ENCODE measurements at places on chromosomes 2 and 18.
A peak's percentile ranks its signal among the peaks of the same experiment; 100 is the strongest.

DNA sequence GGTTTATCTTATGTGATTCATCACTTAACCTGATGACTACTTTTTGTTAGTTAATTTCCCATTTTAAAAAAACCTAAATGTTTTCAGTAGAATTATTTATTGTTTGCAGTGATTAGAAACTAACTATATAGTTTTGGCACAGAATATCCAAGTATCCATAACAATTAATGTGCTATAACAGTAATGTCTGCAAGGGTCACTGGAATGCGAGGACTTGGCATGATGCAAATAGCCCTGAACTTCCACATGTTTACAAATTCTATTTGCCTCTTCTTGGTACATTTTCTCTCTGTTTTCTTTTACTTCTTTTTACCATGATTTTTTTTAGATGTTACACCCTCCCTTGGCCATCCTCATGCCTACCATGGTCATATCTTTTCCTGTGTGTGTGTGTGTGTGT, 49.3 kb upstream of the GALNT3 start:
- DNase-seq, result no peak

- DNase-seq, result no peak
Measured at GRCh38 chr2:228140934-228141528, 40.5 kb downstream of the SPHKAP start.

DNA sequence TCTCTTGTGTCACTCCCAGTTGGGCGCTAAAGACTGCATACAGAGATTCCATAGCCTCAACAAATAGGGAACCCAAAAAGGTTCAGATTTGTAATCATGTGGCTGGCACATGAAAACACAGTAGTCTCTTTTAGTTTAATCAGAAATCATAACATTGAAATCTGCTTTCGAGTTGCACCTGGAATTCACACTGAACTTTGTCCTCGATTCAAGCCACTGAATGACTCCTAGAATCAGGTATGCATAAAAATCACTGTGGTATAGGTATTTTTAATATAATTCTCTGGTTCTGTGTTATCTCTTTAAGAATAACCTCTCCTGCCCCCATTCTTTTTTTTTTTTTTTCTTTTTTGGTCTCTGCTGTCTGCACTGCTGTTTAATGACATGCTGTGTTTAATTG, 150.2 kb downstream of the KCNH7 start:
- DNase-seq, result no peak

GRCh38 chr2:194103941-194104659, 1552.9 kb upstream of the SLC39A10 start:
- no peak for DNase-seq

- DNase-seq, result no peak
Measured at GRCh38 chr2:83901317-83901716, 557.8 kb downstream of the SUCLG1 start.

DNA sequence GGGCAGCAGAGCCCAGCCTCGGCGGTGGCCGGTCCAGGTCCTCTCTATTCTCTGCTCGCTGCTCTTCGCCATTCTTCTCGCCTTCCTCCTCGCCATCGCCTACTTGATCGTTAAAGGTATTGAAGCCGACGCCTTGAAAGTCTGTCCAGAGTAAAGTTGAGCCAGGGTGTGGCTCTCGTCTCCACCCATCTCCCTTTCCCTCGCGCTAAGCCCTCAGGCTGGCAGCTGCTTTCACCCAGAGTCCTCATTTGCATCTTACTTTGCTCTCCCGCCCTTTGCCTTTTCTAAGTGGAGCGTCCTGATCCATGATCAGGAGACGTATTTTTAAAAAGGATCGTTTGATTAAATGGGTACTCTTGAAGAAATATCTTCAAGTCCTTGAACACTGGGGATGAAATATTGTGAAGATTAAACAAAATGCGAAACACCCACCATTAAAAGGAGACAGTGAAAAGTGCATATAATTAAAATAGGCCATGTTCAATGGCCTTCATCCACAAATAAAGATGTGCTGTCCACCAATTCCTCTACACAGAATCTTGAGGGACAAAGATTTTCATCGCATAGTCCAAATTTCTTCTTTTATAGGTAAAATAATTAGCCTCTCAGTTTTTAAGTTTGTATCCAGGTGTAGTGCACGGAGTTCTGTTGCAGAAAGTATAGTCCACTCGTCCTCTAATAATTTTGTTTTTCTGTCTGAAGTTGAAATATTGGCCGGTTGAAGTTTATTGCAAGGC, 657 bp downstream of the ARL6IP6 start:
- DNase-seq, result peak; percentile 63

GRCh38 chr18:8856769-8857393, 151.5 kb downstream of the MTCL1 start:
- DNase-seq, result no peak

DNA sequence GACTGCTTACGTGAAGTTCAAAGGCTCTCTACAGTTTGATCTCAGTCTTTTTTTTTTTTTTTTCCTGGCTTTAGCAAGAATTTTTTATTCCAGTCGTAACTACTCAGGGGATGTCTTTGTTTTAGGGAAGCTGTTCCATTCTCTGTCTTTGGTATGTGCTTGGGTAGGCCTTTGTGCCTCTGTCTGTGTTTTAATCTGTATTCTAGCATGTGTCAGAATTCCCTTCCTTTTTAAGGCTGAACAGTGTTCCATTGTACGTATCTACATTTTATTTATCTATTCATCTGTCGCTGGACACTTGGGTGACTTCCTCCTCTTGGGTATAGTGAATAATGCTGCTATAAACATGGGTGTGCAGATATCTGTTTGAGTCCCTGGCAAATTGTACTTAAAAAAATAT, 42.6 kb downstream of the MYO1B start:
- no peak for DNase-seq

DNA sequence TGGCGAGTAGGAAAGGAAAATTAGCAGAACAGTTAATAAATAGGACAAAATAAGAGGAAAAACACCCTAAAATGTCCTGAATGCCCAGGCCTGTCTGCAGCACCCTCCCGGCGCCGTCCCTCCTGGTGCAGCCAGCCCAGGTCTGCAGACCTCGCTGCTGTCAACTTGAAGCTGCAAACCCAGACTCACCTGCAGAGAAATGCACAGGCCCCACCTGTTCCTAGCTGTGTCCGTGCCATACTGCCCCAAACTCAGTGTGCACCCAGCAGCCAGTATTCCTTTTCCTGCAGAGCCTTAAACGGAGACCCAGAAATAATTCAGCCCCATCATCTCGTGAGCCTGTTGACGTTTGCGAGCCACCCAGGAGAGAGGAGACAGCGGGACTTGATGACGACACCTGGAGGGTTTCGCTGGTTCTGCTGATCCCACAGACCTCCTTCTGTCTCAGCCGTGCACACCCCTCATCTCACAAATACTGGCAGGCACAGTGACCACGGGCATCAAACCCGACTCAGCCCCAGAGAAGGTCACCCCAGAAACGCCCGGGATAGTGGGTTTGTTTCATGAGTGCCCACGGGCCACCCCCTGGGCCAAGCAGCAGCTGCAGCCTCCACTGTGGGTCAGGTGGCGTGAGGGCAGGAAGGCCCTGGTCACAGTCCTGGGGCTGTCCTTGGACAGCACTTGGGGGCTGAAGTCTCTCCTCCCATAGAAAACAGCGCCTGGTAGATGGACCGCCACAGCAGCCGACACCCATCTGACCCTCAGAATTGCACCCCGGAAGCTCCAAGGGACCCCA, 239.5 kb upstream of the SALL3 start:
- DNase-seq, result no peak

- DNase-seq, result no peak
Measured at GRCh38 chr2:8977758-8978157, 25.7 kb downstream of the MBOAT2 start.

GRCh38 chr2:240622531-240623235, 2.6 kb upstream of the GPR35 start:
- DNase-seq, result no peak

Data from EL (cell line).